ENCODE measurements at places on chromosomes 2 and 18. TPM values are rescaled to one million over a fixed set of nuclear protein-coding genes. Genes with fewer than 3 reads are reported as not detected.

GRCh38 chr2:38933653-38934052, 44.0 kb downstream of the ARHGEF33 start:
- DNase-seq, result no peak

DNA sequence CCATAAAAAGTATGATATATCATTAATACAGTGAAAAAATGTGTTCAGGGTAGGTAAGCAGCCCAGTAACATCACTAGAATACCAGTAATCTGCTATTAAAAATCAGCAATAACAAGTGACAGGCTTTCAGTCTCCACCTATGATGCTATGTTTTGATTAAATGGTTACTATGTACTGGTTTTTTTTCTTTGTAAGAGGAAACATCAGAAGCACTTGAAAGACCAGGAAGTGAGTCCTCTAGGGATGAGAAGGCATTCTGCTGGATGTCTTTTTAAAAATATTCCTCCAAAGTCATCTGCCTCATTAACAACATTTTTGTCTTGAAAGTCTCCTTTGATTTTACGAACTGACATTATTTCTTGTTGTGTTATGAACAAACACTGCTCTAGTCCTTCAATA, 136.0 kb upstream of the FAM98A start:
- no peak for DNase-seq

- DNase-seq, result no peak
Measured at GRCh38 chr18:13452388-13452811, 233.8 kb downstream of the LDLRAD4 start.

- no peak for DNase-seq
Measured at GRCh38 chr18:42745931-42746330, 369.6 kb downstream of the RIT2 start.

The TMEM18 gene
- total RNA-seq, result 18.4 TPM

DNA sequence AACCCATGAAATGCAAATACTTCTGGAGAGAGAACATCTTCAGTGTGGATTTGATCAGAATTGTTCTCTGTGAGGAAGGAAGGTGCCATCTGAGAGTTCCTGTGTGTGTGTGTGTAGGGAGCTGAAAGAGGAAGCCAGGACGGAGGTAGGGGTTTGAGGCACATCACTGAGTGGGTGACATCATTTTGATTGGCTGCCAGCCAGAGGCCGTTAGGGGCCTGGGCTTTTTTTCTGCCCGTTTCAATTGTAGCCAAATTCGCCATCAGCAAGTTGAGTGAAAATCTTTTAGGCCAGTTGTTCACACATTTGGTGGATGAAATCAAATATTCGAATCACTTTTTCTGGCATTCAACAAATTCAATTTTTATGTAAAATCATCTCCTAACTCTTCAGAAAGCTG, 48.9 kb downstream of the TSN start:
- no peak for DNase-seq

The CNRIP1 gene
- total RNA-seq, result 1.6 TPM

- DNase-seq, result no peak
Measured at GRCh38 chr2:239331560-239331959, 69.3 kb downstream of the HDAC4 start.

The PCARE gene
- total RNA-seq, result not detected

DNA sequence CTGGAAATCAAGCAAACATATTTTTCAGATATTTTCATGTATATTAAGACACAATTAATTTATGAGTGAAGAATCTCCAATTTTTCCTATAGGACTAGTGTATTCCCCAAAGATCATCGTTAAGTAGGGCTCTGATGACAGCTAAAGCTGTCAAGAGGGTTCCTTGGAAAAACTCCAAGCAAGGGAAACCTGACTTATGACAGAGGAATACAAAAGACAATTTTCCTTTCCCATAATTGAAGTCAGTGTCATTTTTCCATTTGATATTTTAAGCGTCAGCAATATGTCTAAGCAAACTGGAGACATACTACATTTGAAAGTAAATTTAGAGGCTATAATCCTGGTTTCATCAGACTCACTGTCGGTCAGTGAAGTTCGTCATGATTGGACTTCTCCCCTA, 36.1 kb downstream of the RIT2 start:
- DNase-seq, result no peak

GRCh38 chr18:77255426-77256105, 5.9 kb downstream of the GALR1 start:
- no peak for DNase-seq

DNA sequence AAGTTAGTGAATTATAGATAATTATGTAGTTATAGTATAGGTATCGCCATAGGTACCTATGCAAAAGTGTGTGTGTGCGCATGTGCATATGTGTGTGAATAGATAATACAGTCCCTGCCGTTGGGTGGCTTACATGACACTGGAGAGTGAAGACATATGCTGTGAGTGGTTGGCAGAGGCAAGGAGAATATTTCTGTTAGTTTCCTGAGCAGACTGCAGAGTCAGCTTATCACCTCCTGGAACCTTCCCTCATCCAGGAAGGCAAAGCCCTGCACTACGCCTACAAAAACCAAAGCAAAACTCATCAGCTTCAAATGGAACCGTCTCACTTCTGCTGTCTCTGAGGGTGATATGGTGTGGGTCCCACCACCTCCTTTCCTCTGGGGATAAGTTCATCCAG, 181.9 kb downstream of the LRRTM1 start:
- DNase-seq, result no peak

Measured in K562 (cell line).